ENCODE measurements at places on chromosomes 6 and 20.

DNA sequence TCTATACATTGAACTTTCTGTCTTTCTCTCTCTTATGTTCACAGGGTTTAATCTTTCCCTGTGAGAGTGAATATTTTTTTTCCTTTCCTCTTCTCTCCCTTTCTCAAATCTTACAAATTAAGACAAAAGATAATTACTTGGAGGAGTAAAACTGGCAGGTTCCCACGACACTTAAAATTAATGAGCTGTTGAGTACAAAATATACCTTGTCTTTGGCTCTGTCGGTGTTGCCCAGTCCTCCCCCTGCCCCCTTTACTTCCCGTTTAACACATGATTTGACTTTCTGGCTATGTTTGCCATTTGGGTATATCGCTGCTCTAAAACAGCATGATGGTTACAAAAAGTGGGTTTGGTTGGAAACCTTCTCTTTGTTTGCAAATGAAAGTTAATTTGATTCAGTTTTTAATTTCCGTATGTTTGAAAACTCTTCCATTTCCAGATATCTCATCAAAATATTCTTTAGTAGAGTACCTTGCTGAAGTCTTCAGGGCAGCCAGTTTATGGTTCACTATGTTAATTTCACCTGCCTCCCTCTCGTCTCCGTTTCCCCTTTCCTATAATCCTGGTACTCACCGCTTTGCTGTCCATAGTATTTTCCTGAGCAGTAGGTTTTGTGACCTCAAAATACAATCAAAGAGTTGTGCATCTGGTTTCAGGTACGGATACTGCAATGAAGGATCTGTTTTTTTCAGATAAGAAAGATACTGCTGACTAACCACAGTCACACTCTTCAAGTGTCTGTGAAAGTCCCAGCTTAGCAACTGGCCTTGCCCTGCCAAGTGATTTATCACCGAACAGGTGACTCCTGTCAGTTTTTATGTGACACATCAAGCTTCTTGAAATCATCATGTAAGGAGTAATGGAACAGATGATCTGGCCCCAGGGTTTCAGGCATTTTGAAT, 181.2 kb downstream of the DTNBP1 start:
- no peak for DNase-seq

GRCh38 chr6:28117386-28118050, 6.9 kb upstream of the ZSCAN16 start:
- DNase-seq = no peak

DNA sequence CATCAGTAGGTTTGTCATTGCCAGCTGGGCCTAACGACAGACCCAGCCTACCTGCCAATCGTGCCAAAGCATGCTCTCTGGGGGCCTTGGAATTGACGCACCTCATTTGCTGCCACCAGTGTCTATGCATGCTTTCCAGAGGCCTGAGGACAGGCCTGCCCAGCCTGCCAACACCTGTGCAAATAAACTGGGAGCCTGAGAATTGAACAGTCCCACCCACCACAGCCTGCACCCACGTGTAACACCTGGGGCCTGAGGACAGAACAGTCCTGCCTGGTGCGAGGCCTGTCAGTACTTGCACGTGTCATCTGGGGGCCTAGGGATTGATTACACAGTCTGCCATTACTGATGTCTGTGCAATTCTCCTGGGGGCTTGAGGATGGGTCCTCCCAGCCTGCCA, 6.2 kb upstream of the RNF217 start:
- DNase-seq = no peak

DNA sequence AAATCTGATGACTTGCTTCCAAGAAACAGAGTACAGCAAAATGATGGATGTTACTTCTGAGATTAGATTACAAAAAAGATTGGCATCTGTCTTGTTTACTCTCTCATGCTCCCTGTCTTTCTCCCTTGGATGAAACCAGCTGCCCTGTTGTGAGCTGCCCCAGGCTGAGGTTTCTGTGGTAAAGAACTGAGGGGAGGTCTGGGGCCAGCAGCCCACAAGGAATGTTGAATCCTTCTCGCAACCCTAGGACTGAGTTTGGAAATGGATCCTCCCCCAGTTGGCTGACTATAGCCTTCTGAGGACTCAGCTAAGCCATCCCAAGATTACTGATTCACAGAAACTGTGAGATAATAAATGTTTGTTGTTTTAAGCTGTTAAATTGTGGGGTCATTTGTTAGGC, 5.6 kb upstream of the HECA start:
- DNase-seq = no peak

DNA sequence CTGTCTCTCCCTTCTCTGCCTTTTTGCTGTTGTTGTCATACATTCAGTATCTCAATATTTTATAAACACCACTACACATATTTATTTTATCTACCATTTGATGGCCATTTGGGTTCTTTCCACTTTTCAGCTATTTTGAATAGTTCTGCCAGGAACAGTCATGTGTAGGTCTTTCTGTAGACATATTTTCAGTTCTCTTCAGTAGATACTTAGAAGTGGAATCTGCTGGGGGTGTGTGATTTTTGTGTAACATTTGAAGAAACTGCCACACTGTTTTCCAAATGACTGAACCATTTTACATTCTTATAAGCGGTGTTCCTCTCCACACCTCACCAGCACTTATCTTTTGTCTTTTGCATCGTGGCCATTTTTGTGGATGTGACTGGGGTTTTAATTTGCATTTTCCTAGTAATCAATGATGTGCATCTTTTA, 197.7 kb downstream of the ARID1B start:
- DNase-seq = no peak

- no peak for DNase-seq
Observed at GRCh38 chr6:141957271-141957670, 175.5 kb upstream of the GJE1 start.
